Fibroblast of skin of right quadriceps (primary cell): ENCODE measurements at places on chromosomes 16 and 17.
A peak's percentile ranks its signal among the peaks of the same experiment; 100 is the strongest.

DNA sequence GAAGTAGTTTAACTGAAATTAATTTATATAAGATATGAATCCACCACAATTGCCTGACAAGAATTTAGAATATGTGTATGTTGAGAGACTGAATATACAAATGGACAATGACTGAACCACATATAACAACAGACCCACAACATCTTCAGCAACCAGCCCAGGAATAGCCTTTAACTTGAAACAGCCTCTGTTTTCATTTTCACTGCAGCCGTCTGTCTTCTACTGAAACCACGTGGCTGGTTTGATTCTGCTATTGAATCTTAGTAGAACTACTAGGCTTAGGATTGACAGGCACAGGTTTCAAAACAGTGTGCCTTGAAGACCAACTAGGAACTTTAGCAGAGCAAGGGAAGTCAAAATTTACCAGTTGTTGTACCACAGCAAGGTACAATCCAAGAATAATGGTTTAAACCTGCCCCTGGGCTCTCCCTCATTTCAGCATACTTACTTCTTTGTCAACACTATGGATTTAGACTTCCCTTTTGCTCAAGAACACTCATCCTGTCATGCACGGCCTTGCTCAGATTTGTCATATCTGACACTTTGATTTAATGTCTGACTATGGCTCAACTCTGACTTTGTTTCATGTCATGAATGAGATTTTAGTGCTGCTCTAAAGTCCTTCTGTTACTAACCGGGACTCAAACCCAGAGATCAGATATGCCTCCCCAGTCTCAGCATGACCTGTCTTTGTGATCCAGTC, 355.0 kb downstream of the KIF2B start:
- DNase-seq: no peak

DNA sequence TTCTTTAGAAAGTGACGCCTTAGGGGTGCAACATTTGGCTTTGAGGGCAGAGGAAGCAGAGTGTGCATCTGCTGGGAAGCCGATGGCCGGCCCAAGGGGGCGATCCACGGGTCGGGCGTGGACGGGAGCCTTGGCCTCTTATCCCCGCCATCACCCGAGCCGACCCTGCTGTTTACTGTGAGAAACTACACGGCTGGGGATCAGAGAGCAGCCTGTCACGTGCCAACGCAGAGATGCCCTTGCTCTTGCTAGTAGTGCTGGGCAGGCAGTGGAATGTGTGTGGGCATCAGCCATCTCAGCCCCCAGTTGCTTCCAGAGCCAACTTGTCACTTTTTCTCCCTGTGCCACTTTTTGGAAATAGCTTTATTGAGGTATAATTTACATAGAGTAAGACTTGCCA, 26.7 kb upstream of the ITGB4 start:
- no peak for DNase-seq

GRCh38 chr16:56295739-56296527, 104.6 kb downstream of the GNAO1 start:
- peak; percentile 22 for DNase-seq

DNA sequence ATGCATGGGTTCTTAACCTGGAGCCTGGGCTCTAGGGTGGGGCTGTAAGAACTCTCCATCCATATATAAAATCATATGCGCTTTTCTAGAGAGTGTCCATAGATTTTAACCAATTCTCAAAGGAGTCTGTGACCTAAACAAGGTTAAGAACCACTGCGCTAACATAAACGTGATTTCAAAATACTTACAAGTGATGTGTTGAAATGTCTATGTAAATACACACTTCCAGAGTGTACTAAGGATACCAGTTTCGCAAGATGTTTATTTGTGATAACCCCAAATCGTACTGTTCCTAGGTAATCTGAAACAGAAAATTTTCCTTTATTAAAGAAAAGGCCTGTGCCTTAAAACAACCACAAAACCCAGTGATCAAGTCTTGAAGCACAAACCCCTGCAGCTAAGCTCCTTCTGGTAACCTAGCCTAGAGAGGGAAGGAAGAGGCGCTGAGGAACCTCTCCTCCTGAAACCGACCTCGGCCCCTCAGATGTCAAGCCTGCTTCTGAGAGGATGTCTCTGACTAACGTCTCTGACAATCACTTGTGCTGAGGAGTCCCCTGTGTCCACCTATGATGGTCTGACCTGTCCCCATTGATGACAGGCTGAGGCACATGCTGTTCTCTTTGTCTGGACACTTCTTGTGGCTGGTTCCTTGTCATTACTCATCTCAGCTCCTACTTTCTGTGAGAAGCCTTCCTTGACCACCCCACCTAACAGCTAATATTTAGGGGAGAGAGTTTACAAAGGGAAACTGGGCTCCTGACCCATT, 32.2 kb downstream of the SNN start:
- no peak for DNase-seq

DNA sequence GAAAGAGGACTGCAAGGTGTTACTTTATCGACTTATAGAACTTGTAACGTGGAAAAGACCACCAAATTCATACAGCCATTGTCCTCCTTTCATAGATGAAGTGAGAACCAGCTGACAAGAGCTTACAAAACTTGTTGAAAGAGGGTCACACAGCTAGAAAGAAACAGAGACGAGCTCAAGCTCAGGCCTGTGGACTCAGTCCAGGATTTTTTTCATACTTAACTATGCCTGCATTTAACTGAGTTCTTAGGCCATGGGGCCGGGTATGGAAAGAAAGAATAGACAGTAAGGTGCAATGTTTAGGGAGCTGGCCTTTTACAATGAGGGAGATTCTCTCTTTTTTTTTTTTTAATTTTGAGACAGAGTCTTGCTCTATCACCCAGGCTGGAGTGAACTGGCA, 106.1 kb downstream of the ADAMTS18 start:
- DNase-seq: no peak

- peak; percentile 92 for DNase-seq
These were observed 237.8 kb downstream of the PRKCA start for GRCh38 chr17:66540131-66540781.

GRCh38 chr17:56807723-56808122, 26.0 kb downstream of the C17orf67 start:
- DNase-seq: no peak

GRCh38 chr17:14575471-14575953, 274.6 kb downstream of the HS3ST3B1 start:
- DNase-seq: peak; percentile 22

DNA sequence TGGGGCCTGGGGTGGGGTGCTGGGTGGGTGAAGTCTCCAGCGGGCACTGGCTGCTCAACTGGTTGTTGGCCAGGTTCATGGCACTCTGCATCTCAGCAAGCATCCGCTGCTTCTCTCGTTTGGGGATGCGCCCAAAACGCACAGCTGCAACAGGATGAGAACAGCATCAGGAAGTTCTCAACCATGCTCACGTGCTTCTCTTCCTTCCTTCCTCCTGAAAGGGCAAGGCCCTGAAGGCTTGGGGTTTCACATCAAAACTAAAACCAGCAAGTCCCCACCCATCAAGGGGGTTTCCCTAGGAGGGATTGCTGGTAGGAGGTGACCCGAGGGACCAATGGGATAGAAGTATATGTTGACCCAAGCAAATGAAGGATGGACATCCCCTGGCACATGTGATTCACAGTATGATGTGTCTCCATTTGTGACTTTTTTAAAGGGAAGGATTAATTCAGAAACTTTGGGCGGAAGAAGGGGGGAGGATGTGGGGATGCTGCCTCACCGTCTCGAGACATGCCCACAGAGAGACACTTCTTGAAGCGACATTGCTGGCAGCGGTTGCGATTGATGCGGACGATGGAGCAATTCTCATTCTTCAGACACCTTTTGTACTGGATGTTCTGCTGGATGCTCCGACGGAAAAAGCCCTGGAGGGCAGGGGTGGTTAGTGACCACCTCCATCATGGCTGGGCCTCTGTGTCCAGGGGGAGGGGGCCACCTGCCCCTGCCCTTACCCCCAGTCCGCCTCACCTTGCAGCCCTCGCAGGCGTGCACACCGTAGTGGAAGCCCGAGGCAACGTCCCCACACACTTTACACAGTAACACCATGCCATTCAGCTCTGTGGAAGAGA, 4.2 kb downstream of the NR1D1 start:
- DNase-seq: no peak

DNA sequence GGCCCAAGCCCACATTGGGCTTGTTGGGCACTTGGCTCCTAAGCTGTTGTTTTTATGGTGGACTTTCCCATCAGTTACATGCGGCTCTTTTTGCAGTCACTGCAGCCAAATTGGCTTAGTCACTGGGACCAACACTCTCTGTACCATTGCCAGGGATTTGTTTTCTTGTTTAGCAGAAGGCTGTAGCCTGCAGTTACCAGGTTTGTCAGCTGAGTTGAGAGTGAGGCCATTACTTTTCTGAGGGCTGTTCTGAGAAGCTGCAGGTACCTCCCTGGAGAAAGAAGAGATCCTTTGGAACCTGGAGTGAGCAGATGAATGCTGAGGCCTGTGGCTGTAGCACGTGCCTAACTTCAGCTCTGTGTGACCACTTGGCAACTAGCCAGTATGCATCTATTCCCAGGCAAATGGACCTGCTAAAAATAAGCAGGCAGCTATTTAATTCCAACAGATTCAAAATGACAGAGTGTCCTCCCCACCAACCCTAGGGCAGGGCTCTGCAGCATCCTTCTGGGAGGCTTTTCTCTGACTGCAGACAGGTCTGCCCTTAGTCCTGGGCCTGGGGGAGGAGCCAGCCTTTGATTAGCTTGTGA, 12.9 kb downstream of the AKAP1 start:
- DNase-seq: peak; percentile 27
